Stimulated activated CD8-positive, alpha-beta memory T cell treated with anti-CD3 and anti-CD28 coated beads, Interleukin-7, amount 100 ng/mL, for 24 hours (primary cell): ENCODE measurements at places on chromosomes 11 and 22.

GRCh38 chr11:2444821-2445745 is at the start of gene KCNQ1:
Gene KCNQ1, plus strand, starts transcription at chr11:2445008. Its CDS starts 91 bp downstream, at chr11:2445099.
- DNase-seq, result no peak

GRCh38 chr11:63574856-63575602 is 11.8 kb upstream of the PLAAT2 start:
- DNase-seq, result no peak

DNA sequence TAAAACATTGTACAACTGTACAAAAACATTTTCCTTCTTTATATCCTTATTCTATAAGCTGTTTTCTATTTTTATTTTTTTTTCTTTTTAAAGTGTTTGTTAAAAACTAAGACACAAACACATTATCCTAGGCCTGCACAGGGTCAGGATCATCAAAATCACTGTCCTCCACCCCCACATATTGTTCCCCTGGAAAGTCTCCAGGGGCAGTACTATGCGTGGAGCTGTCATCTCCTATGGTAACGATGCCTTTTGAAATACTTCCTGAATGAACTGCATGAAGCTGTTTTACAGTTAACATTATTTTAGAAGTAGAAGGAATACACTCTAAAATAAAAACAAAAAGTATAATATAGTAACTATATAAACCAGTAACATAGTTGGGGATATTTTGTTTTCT is 67.2 kb downstream of the ZC3H12C start:
- no peak for DNase-seq

GRCh38 chr11:111272420-111272819 is 25.9 kb upstream of the POU2AF3 start:
- DNase-seq, result no peak

GRCh38 chr11:8907116-8907515 is 3.9 kb upstream of the AKIP1 start:
- no peak for DNase-seq

DNA sequence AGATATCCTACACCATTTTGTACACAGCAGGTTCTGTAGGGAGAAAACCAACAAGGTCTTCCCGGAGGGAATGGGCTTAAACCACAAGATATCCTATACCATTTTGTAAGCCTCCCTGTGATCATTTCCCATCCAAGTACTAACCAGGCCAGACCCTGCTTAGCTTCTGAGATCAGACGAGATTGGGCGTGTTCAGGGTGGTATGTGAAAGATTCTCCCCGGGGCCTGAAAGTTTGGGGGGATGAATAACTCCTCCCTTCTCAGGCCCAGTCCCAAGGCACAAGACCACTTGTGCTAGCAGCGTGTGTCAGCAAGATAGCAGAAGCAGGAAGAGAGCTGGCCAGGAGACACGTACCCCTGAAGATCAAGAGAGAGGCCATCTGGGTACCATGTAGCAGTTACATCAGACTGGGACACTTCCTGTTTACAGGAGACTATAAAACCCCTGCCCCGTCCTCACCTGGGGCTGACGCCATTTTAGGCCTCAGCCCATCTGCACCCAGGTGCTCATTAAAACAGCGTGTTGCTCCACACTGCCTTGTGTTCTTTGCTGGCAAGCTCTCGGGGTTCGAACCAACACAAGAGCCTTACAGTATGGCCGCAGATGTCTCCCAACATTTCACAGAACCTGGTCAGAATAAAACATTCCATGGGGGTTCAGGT is 17.3 kb downstream of the MIF start:
- DNase-seq, result no peak

- DNase-seq, result no peak
Observed at GRCh38 chr22:19430890-19431541, 517 bp downstream of the HIRA start.

GRCh38 chr11:82308979-82309378 is 424.7 kb downstream of the FAM181B start:
- DNase-seq, result no peak

DNA sequence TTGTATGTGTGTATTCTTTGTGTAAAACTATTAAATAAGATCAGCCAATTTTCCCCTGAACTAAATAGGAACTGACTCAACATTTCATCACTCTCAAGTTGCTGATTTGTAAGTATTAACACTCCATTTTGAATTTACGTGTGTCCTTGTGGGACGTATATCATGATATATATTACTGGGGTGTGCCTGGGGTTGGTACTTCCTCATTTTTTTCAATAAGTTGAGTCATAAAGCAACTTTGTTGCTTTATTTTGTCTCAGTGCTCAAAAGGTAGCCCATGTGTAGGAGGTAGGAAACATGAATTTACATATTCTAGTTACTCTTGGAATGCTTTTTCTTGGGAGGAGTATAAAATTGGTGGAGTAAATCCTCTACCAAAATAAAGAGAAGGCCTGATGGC is 193.9 kb upstream of the RAG2 start:
- no peak for DNase-seq

DNA sequence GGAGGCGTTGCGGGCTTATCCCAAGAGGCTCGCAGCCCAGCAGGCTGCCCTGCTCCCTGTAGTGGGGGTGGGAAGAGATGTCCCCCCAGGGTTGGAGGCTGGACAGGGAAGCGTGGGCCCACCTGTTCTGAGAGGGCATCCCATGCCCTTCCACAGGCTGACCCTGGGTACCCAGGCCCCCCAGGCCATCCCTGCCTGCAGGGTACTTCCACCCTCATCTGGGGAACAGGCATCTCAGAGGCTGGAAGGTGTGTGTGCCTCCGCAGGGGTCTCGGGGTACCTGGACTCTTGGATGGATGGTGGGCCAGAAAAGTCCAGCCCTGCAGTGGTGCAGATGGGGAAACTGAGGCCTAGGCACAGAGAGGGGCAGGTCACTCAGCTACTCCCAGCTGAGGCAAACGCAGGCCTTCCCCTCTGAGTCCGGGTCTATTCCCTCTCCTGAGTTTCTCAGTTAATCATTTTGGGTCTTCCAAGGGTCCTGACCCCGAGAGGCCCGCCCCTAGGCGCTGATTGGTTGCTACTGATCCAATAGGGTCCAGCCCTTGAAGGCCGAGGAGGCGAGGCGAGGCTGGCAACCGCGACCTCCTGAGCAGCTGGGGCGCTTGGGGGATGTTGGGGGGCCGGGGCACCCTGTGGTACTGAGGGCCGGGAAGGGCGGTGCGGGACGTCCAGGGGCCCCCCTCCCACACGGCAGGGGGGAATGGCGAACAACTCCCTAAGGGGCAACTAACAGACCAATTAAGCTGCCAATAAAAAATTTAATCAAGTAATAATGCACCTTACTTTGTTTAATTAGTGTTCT is 23.8 kb downstream of the FLRT1 start:
- no peak for DNase-seq

- DNase-seq, result no peak
Observed at GRCh38 chr11:44978961-44979331, 28.3 kb upstream of the TP53I11 start.

GRCh38 chr11:79077702-79078330 is 363.0 kb downstream of the TENM4 start:
- no peak for DNase-seq

- DNase-seq, result no peak
Observed at GRCh38 chr22:37631448-37632173, 7.9 kb upstream of the SH3BP1 start.

- DNase-seq, result no peak
Observed at GRCh38 chr11:13338427-13339069, 61.0 kb downstream of the BMAL1 start.

GRCh38 chr22:30362651-30363281 is 6.0 kb downstream of the CCDC157 start:
- no peak for DNase-seq

- no peak for DNase-seq
Observed at GRCh38 chr22:39612811-39613548, 42.4 kb downstream of the CACNA1I start.

GRCh38 chr11:115324581-115325432 is 179.4 kb downstream of the CADM1 start:
- DNase-seq, result no peak

DNA sequence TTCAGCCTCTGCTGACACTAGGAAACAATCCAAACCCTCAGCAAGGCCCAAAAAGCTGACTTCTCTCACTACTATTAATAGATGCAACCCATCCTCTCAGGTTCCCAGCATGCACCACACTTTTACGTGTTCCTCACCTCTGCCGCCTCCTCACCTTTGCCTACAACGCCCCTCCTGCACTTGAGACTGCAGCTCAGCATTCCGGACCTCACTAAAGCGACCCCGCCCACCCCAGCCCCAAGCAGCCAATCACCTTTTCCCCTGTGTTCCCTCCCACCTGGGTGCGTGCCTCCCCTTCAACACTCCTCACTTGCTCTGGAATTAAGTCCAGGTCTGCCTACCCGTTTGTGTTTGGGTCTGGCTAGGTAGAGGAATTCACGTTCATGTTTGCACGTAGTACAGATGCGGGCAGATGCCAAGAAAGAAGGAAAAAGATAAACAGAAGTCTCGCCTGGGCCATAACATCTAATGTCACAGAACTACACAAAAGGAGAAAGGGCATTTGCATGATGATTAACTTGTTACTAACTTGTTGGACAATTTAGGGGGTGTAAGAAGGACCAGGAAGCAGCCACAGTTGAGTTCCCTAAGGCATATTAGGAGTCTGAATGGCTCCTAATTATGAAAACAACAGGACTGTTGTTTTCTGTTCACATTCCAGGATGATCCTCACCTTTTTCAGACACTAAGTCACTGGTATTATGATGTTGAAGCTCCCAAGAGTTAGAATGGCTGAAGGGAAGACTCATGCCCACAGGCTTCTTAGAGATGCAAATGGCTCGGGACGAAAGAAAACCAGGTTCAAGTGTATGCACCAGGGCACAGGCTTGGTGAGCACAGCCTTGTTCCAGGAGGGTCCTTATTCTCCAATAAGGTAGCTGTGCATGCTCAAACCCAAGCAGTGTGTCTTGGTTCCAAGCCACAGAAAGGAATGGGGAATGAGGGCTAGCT is 102.2 kb downstream of the MICAL3 start:
- no peak for DNase-seq

GRCh38 chr11:66470015-66470414 is 3.3 kb downstream of the PELI3 start:
- DNase-seq, result no peak

- DNase-seq, result no peak
Observed at GRCh38 chr11:12199231-12199948, 89.0 kb downstream of the MICAL2 start.

DNA sequence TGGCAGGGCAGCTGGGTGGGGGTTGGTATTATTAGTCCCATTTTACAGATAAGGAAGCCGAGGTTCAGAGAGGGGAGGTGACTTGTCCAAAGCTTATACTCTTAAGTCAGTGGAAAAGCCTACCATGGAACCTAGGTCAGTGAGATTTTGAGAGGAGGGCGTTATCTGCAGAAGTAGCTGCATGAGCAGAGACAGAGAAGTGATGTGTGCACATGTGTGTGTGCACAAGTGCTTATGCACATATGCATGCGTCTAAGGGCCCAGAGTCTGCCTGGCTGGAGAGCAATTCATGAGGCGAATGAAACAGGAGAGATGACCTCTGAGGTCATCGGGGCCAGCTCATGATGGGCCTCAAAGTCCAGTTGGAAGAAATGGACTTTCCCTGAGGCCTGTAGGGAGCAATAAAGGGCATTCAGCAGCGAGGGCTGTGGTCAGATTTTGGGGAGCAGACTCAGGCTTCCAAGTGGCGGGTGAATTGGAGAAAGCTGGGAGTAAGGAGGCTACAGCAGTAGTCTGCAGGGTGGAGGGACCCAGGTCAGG is 8.2 kb downstream of the PLEKHB1 start:
- DNase-seq, result no peak

GRCh38 chr22:22406445-22407027 is 102.0 kb downstream of the ZNF280B start:
- no peak for DNase-seq
